ENCODE measurements at places on chromosomes 1 and 21.

GRCh38 chr1:11335417-11336056 is 62.5 kb downstream of the UBIAD1 start:
- DNase-seq, result no peak

DNA sequence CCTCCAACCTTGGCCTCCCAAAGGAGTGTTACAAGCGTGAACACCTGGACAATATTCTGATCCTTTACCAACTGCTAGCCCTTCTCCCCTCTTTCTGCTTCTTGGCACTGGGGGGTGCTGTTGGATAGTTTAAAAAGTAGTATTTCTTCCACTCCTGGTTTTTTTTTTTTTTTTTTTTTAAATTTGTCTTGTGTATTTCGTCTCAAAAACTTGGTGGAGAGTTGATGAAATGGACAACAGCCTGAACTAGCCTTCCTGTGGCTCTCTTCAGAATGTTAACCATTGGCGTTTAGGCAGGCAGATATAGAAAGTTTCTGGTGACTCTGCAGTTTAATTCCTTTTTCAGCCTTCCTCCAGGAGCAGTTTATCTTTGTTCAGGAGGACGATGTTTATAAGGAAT is 69.7 kb upstream of the USP24 start:
- peak; percentile 65 for DNase-seq

- DNase-seq, result peak; percentile 4
Measured at GRCh38 chr1:166485620-166486019, 318.8 kb upstream of the FAM78B start.

DNA sequence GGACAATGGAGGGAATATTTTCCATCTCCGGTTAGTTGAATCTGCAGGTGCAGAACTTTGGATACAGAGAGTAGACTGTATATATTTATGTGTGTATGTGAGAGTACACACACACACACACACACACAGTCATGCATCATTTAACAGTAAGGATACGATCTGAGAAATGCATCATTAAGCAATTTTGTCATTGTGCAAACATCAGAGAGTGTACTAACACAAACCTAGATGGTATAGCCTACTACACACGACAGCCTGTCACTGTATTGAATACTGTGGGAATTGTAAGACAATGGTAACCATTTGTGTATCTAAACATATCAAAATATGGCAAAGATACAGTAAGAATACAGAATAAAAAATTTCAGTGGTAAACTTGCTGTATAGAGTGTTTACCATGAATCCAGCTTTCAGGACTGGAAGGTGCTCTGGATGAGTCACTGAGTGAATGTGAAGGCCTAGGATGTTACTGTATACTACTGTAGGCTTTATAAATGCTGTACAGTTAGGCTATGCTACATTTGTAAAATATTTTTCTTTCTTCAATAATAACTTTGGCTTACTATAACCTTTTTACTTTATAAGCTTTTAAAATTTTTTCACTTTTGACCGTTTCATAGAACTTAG is 138.5 kb downstream of the ZZZ3 start:
- peak; percentile 59 for DNase-seq

DNA sequence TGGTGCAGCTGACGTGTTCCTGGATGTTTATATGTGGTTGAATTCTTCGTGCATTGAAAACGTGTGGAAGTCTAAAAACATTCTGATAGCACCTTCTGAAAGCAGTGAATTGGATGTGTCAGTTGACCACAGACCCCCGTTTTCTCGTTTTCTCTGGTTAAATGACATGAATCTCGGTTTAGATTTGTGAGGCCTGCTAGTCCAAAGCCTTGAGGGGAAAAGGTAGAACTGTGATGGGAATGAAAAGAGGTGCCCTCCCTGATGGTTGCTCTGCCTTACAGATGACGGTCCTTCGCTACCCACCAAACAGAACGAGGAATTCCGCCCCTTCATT is 8.9 kb downstream of the RER1 start:
- DNase-seq, result no peak

DNA sequence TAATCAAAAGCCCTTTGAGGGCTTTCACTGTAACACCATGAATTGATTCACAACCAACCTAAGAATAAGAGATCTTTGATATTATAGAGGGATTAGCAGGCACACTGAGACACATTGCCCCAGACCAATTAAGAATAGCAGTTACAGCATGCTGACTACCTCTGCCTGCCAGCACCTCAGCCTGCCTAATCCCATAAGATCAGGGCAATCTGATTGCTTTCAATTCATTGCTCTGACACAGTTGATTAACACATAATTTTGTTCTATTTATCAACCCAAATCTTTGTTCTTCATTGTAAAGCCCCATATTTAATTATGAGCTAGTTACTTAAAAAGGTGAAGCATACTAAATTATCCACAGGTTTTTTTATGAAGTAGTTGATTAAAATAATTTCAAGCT is 548.8 kb upstream of the ZP4 start:
- DNase-seq, result no peak

Data from fibroblast of skin of abdomen (primary cell).